ENCODE measurements at places on chromosomes 6 and 20. TPM values are rescaled to one million over a fixed set of nuclear protein-coding genes. Genes with fewer than 3 reads are reported as not detected.

Gene ABT1
- 18.0 TPM for total RNA-seq

- no peaks in the 10 kb centered on the region for H3K27me3 ChIP-seq
- no peak overlapping the region for H3K27ac ChIP-seq
- DNase-seq: no peak
- H3K4me3 ChIP-seq: no peak overlapping the region
These were observed 214.5 kb downstream of the BCKDHB start for GRCh38 chr6:80321011-80321410.

Gene VGLL2
- total RNA-seq: not detected

DNA sequence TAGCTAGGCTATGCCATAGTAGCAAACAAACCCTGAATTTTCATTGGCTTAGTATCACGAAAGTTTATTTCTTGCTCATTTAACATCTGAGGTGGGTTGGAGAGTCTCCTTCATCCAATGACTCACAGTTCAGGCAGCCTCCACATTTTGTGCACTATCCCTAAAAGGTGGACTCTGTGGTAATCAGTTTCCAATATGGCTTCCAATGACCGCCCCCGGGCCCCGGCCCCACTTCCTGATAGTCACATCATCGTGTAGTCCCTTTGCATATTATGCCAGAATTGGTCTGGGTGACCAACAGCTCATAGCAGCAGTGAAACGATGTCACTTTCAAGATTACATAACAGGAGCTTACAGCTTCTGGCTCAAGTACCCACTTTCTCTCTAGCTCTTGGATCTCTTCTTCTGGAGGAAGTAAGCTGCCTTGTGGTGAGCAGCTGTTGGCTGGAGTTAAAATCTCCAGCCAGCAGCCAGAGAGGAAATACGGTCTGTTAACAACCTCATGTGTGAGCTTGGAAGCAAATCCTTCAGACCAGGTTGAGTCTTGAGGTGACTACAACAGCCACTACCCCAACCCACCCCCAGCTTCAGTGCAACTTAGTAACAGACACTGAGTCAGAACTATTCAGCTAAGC is 7.8 kb downstream of the HCRTR2 start:
- H3K4me3 ChIP-seq: no peak overlapping the region
- no peaks in the 10 kb centered on the region for H3K36me3 ChIP-seq
- DNase-seq: no peak
- no peaks in the 10 kb centered on the region for H3K27me3 ChIP-seq

DNA sequence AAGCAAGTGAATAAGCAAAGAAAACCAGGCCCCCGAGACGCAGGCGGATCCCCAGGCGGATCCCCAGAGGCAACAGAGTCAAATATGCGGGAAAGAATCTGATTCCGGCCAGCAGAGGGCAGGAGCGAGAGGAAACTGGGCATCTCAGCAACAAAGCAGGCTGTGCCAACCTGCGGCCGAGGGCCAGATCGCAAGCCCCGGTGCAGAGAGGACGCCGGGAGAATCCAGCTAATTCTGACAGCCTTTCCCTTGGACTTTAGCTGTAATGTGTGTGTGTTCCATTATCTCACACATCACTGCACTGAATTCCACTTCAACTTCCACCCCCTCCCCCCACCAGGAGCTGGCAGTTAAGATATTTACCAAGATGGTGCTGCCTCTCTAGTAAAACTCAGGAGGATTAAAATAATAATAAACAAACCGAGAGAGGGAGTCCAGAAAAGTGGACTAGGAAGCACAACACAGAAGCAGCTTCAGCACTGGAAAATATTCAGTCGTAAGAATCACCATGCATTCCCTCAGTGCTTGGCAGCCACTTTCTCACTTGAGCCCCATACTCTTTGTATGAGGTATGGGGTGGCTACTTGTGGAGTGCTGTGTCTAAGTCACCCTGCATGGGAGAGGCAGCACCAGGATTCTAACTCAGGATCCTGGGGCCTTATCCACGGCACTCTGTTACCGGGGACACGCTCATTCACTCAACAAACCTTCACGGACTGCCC is 66.2 kb upstream of the SNX9 start:
- H3K4me3 ChIP-seq: peak overlapping the region; percentile 23
- H3K4me1 ChIP-seq: peaks cover 47% of the 10 kb centered on the region
- H3K27ac ChIP-seq: peak overlapping the region; percentile 65
- no peaks in the 10 kb centered on the region for H3K27me3 ChIP-seq

DNA sequence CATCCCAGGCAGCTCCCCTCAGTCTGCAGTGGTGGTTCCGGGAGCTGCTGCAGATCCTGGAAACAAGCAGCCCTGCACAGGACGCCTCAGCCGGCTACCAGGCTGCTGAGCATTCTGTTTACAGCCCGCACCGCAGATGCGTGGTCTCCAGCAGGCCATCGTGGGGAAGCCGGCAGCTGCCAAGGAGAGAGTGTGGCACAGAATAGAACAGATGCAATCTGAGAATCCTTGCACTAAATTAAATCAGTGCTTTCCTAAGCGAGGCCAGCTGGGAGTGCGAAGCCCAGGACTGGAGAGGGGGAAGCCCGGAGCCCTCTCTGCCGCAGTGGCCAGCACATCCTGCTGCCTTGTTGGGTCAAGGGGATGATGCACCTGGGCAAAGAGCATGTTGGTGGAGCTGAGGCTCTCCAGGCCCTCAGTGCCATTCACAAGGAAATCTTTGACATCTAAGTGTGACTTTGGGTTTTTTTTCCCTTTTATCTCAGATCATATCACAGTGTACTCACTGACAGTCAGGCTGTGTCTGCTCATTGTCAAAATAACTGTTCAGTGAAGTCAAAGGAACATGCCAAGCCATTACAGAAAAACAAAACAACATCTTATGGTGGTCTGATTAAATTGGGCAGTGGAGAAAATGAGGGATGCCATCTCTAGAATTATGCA is 118.1 kb downstream of the SYNDIG1 start:
- no peak for DNase-seq
- H3K4me3 ChIP-seq: no peak overlapping the region
- no peaks in the 10 kb centered on the region for H3K36me3 ChIP-seq
- H3K4me1 ChIP-seq: no peaks in the 10 kb centered on the region
- H3K27ac ChIP-seq: no peak overlapping the region

- peaks cover 9% of the 10 kb centered on the region for H3K4me1 ChIP-seq
- no peaks in the 10 kb centered on the region for H3K27me3 ChIP-seq
- no peak overlapping the region for H3K27ac ChIP-seq
These were observed 140.6 kb downstream of the PXDC1 start for GRCh38 chr6:3610921-3611320.

GRCh38 chr20:48398506-48399449 is 429.0 kb downstream of the PREX1 start:
- no peak overlapping the region for H3K27ac ChIP-seq
- H3K4me1 ChIP-seq: no peaks in the 10 kb centered on the region
- peaks cover 12% of the 10 kb centered on the region for H3K27me3 ChIP-seq
- H3K4me3 ChIP-seq: no peak overlapping the region

DNA sequence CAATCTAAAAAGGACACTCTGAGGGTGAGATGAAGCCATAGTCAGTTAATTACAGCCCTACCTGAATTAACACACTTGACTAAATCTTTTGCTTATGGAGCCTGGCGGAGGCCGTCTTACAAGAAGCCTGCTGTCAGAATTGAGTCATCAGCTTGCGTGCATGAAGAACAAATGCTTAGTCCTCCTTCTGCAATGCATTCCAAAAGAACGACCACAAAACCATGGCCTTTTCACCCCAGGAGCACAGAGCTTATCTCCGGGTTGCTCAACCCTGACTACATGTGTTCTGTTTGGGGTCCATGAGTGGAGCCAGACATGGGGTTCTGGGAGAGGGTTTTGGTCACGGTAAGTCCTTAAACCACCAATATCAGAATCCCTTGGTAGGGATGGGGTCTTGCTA is 318.1 kb downstream of the CLIC5 start:
- no peaks in the 10 kb centered on the region for H3K4me1 ChIP-seq
- no peak overlapping the region for H3K4me3 ChIP-seq
- no peak overlapping the region for H3K27ac ChIP-seq
- H3K36me3 ChIP-seq: no peaks in the 10 kb centered on the region
- no peaks in the 10 kb centered on the region for H3K27me3 ChIP-seq
- no peak for DNase-seq

Gene OR12D3
- not detected for total RNA-seq

DNA sequence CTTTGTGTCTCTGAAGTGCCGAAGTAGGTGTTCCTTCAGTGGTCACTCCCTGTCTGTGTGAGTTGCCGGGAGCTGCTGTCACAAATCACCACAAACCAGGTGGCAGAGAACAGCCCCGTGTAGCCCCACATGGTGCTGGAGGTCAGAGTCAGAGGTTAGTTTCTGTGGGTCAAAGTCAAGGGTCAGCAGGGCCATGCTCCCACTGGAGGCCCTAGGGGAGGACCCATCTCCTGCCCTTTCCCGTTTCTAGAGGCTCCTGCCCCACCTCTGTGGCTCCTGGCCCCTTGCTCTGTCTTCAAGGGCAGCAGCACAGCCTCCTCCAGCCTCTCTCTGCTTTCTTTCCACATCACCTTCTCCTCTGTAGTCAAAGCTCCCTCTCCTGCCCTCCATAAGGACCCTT is 264.3 kb downstream of the TAF4 start:
- no peak overlapping the region for H3K27ac ChIP-seq
- no peak overlapping the region for H3K4me3 ChIP-seq
- no peaks in the 10 kb centered on the region for H3K36me3 ChIP-seq
- no peaks in the 10 kb centered on the region for H3K4me1 ChIP-seq
- H3K27me3 ChIP-seq: peaks cover 2% of the 10 kb centered on the region

Gene LY6G6D
- total RNA-seq: not detected

GRCh38 chr6:169008641-169009257 is 244.9 kb downstream of the THBS2 start:
- no peaks in the 10 kb centered on the region for H3K4me1 ChIP-seq
- no peak overlapping the region for H3K4me3 ChIP-seq
- no peaks in the 10 kb centered on the region for H3K27me3 ChIP-seq
- DNase-seq: no peak
- no peaks in the 10 kb centered on the region for H3K36me3 ChIP-seq

Gene MAS1
- total RNA-seq: not detected

- no peaks in the 10 kb centered on the region for H3K27me3 ChIP-seq
- H3K36me3 ChIP-seq: no peaks in the 10 kb centered on the region
- H3K4me1 ChIP-seq: no peaks in the 10 kb centered on the region
- DNase-seq: no peak
- H3K27ac ChIP-seq: no peak overlapping the region
- no peak overlapping the region for H3K4me3 ChIP-seq
These were observed 708.8 kb downstream of the EYS start for GRCh38 chr6:64998204-64998603.

- peaks cover 2% of the 10 kb centered on the region for H3K36me3 ChIP-seq
- peaks cover 55% of the 10 kb centered on the region for H3K4me1 ChIP-seq
- H3K27me3 ChIP-seq: no peaks in the 10 kb centered on the region
- H3K4me3 ChIP-seq: no peak overlapping the region
- peak overlapping the region; percentile 20 for H3K27ac ChIP-seq
These were observed 136.0 kb upstream of the RNF24 start for GRCh38 chr20:4151342-4151741.

Gene FOXS1
- total RNA-seq: 6.3 TPM

- DNase-seq: no peak
- H3K36me3 ChIP-seq: no peaks in the 10 kb centered on the region
- no peak overlapping the region for H3K4me3 ChIP-seq
These were observed 1154.0 kb upstream of the EYS start for GRCh38 chr6:66861007-66861541.

Gene LGSN
- not detected for total RNA-seq

Gene ZNF391
- total RNA-seq: 4.4 TPM

DNA sequence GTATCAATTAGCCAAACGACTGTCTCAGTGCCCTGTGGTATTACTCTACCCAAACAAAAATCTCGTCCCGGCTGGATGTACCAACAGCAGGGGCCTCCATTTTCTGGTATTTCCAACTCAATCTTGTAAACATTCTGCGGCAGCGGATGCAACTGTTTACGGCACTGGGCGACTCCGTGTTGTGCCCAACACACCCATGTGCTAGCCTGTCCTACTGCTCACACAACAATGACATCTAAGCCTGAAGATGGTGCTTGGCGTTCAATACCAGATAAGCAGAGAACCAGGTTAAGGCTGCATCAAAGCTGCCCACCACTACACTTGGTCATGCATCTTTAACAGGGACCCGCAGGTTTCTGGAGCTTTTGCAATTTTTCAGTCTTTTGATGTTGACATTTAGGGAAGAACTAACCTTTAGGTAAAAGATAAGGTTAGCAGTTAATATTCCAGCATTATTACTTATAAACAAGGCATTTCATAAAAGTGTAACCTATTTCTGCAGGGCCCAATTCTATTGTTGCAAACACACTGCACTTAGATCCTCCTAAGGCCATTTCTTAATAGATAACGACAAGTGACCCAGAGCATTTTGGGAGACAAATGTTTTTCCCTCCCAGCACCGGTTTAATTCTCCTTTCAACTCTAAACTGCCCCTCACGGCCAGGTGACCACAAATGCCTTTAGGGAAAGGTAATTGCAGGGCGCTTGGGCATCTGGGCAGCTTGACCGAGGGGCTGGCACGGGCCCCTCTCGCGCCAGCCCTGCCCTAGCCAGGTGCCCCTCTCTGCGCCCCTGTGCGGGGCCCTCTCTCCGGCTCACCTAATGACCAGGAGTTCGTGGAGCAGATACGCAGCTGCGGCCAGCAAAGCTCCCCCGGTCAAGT is 945 bp downstream of the FAXC start:
- H3K27me3 ChIP-seq: 0 out of 2 replicates have a peak, but pooled peaks cover 2% of the 10 kb centered on the region
- H3K36me3 ChIP-seq: no peaks in the 10 kb centered on the region
- no peak overlapping the region for H3K27ac ChIP-seq

Gene SPAG4
- 17.6 TPM for total RNA-seq

Gene GSTA2
- total RNA-seq: not detected

DNA sequence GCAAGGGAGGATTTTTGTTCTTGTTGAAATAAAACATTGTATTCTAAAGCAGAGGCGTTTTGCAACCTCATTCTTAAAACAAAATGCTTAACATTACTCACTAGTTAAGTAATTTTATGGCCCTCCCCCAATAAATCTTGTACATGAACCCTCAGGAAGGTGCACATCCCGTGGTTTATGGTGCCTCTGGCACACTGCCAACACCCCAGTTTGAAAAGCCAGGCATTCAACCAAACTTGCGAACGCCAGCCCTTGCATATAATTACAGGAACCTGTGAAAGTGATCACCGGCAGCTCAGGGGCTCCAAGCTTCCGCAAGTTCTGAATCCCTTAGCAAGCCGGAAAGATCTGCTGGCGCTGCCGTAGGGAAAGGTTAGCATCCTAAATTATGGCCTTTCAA is 1109.0 kb upstream of the FLRT3 start:
- H3K27ac ChIP-seq: no peak overlapping the region
- DNase-seq: no peak
- H3K4me3 ChIP-seq: no peak overlapping the region
- no peaks in the 10 kb centered on the region for H3K36me3 ChIP-seq
- H3K27me3 ChIP-seq: no peaks in the 10 kb centered on the region
- no peaks in the 10 kb centered on the region for H3K4me1 ChIP-seq

Gene COL20A1
- 0.23 TPM for total RNA-seq

All from Panc1 (cell line).